Nucleus accumbens (tissue), 56 donors: ENCODE measurements at places on chromosomes 12 and 14.

DNA sequence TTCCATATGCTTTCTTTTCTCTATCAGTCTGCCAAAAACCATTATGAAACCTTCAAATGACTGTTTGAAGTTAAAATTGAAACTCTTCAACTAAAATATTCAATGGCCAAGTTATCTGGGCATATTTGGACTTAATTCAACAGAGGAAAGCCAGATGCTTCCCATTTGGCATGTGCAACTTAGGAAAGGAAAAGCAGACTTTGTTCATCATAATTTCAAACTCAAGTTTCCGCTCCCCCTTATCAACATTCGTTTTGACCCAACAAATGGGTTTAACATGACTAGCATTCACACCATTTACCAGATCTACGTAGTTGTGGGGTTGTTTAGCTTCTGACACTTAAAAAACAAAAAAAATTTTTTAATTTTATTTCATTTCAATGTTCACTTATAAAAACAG, 75.7 kb downstream of the PLEKHG7 start:
- no peak for DNase-seq

- no peak for DNase-seq
These were observed 211.8 kb downstream of the MSRB3 start for GRCh38 chr12:65490250-65490649.

GRCh38 chr14:77065851-77066577, 32.0 kb upstream of the CIPC start:
- DNase-seq = no peak

GRCh38 chr12:111304642-111305071, 64.2 kb downstream of the PHETA1 start:
- DNase-seq = no peak

DNA sequence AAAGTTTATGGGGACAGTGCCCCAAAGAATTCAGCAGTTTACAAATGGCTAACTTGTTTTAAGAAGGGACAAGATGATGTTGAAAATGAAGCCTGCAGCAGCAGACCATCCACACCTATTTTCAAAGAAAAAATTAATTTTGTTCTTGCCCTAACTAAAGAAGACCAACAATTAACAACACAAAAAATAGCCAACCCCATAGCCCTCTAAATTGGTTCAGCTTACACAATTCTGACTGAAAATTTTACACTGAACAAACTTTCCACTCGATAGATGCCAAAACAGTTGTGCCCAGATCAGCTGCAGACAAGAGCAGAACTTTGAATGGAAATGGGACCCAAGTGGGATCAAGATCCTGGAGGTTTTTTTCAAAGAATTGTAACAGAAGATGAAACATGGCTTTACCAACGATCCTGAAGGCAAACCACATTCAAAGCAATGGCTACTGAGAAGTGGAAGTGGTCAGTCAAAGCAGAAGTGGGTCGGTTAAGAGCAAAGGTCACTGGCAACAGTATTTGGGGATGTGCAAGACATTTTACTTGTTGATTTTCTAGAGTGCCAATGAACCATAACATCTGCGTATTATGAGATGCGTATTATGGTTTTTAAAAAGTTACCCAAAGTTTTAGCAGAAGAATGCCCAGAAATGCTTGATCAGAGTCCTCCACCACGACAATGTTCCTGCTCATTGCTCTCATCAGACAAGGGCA, 30.0 kb downstream of the SLC39A9 start:
- DNase-seq = no peak

GRCh38 chr12:124230789-124231188, 64.1 kb upstream of the RFLNA start:
- no peak for DNase-seq

DNA sequence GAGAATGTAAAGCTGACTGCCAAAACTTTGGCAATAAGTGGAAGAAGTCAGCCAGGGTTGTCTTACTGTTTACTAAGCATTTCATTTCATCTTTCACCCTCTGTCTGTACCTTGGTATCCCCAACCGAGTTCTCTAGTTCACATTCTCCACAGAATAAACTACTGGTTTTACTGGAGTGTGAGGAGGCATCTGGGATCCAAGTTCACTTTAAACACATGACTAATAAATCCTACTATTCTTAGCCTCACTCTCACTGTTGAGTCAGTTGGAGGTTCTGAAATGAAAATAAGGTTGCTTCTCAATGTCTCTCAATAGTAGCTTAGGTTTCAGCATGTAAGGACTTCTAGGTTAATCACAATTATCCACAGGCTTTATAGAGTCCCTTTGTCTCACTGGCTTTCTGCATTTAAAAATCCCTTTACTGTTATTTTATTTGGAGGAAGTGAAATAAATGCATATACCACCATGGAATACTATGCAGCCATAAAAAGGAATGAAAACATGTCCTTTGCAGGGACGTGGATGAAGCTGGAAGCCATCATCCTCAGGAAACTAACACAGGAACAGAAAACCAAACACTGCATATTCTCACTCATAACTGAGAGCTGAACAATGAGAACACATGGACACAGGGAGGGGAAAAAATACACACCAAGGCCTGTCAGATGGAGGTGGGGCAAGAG, 95.8 kb downstream of the EPS8 start:
- DNase-seq = no peak

- no peak for DNase-seq
These were observed 225.0 kb downstream of the CRADD start for GRCh38 chr12:93902192-93902591.

DNA sequence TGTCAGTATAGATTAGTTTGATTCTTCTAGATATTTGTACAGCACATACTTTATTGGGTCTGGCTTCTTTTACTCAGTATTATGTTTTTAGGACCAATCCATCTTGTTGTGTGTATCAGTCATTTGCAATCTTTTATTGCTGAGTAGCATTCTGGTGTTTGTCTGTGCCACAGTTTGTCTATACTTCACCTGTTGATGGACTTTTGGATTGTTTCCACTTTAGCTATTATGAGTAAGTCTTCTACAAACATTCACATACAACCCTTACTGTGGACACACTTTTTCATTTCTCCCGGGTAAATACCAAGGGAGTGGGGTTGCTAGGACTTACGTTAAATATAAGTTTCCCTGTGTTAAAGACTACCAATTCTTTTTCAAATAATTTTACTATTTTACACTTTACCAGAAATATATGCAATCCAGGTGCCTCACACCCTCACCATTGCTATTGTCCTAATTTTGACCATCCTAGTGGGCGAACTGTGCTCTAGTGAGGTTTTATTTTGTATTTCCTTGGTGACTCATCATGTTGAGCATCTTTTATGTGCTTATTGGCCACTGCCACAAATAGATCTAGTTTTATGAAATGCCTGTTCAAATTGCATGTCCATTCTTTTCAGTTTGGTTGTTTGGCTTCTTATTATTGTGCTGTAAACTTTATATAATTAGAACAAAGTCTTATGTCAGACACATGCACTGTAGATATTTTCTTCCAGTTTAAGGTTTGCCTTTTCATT, 304.7 kb upstream of the TMTC1 start:
- DNase-seq = no peak

DNA sequence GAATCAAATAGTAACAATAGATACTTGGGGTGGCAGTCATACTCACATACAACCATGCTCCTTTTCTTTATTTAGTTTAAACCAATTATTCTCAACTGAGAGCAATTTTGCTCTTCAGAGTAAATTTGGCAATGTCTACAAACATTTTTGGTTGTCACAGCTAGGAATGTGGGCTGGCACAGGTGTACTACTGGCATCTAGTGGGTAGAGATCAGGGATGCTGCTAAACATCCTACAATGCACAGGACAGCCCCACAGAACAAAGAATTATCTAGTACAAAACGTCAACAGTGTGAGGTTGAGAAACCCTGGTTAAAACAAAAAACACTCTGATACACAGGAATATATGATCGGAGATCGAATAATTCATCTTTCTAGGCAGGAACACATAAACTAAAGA, 186.5 kb downstream of the NELL2 start:
- no peak for DNase-seq

DNA sequence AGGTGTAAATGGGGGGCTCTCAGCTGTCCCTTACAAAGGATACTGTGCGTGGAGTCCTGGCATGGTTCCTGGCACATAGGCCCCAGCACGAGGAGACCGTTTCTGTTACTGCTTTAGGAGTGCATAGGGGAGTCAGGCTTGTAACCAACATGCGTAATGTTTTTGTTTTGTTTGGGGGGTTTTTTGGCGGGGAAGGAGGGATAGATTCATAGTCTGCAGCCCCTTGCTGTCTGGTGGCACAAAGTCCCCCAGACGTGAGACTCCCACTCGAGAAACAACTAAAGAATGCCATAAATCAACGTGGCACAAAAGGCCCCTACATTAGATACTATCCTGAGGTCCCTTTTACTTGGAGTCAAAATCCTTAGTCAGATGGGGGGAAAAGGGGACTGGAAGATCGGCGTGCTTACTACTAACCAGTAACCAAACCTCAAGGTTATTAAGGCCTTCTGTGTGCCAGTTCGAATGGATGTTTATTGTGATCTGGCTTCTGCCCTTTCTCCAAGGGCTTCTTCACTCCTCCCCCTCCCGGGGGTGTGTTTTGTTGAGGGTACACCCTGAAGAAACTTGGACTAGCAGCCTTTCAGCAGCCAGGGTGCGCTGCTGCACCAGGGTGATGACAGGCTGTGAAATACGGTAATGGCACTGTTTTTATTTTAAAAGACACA, 874 bp downstream of the ISCU start:
- peak; percentile 9 for DNase-seq

- no peak for DNase-seq
These were observed 6.8 kb upstream of the RNU7-1 start for GRCh38 chr12:6936636-6937480.
